ENCODE measurements at places on chromosomes 3 and 15.
A peak's percentile ranks its signal among the peaks of the same experiment; 100 is the strongest.

- DNase-seq: no peak
These were observed 730 bp downstream of the MYD88 start for GRCh38 chr3:38139191-38139590.

- no peak for DNase-seq
These were observed 31.2 kb downstream of the SPATA12 start for GRCh38 chr3:57091521-57092273.

DNA sequence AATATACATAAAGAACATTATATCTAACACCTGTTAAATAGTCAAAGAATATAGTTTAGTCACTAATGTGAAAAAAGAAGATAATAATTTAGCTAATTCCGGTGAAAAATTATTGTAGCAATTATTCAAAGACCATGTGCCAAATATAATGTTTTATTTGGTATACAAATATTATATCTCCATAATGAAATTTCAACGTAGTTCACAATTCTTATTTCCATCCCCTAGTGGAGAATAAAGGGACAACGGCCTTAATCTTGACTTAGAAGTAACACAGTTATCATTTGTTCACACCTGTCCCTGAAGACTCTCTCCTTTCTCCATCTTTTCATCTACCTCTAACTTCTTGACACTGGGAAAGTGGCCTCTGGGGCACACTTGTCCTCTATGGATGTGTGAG is 213.4 kb downstream of the ERC2 start:
- DNase-seq: no peak

DNA sequence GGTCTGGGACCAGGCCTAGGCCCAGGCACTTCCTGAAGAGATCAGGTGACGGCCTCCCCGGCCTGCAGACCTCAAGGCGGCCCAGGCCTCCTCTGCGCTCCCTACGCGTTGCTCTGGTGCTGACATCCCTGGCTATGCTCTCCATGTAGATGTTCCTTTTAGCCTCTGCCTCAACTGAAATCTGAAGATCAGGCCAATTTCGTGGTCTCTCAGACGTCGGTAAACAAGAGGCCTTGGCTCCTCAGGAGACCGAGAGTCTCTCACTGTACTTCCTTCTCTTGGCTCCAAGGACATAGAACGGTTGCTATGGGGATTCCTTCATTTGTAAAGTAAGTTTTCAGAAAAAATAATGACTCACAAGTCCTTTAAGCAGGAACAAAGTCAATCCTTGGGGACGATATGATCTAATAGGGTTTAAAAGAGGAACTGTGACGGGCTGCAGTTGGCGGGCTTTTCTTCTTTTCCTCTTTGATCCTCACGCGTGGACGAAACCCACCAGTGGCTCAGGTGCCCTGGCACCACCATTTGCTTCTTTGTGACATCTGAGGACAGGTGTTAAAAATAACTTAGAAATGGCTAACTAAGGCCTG is 55.6 kb upstream of the CGNL1 start:
- no peak for DNase-seq

DNA sequence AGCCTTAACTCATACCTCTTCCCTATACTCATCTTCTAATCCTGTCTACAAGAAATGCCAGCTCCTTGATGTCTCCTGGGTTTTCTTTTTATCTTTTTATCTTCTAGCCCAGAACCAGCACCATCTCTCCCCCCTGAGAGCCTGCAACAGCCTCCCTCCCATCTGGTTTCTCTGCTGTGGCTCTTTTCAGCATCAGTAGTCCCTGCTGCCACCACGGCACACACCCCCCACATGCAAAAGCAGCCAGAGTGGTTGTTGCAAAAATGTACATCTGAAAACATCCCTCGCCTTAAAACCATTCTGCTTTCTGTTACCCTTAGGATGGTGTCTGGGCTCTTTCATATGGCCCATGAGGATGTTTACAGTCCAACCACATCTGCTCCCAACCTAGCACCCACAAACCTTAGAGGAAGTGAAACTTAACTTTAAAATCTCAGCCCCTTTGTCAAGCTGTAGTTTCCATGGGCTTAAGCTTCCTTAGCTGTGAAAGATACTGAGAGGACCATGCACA is 775 bp downstream of the TTC21A start:
- no peak for DNase-seq

GRCh38 chr3:190004656-190005055 is 116.0 kb downstream of the P3H2 start:
- DNase-seq: no peak

DNA sequence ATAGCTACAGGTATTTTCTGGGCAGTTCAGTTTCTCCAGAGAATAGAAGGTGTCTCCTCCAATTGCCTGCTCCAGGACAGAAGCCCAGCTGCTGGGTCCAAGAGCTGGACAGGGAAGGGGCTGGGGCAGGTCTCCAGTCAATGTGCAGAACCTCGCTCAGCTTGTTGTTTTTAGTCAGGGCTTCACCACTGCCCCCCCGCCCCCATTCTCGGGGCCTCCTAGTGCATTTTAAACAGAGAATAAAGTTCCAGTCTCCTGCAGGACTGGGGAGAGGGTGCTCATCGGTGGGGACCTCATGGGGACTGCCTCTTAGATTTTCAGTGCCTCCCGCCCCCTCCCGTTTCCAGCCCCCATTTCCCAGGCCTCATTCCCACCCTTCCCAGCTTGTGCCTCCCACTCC is 216.6 kb downstream of the XXYLT1 start:
- DNase-seq: no peak

- DNase-seq: no peak
These were observed 60.5 kb upstream of the FGD5 start for GRCh38 chr3:14758297-14758696.

DNA sequence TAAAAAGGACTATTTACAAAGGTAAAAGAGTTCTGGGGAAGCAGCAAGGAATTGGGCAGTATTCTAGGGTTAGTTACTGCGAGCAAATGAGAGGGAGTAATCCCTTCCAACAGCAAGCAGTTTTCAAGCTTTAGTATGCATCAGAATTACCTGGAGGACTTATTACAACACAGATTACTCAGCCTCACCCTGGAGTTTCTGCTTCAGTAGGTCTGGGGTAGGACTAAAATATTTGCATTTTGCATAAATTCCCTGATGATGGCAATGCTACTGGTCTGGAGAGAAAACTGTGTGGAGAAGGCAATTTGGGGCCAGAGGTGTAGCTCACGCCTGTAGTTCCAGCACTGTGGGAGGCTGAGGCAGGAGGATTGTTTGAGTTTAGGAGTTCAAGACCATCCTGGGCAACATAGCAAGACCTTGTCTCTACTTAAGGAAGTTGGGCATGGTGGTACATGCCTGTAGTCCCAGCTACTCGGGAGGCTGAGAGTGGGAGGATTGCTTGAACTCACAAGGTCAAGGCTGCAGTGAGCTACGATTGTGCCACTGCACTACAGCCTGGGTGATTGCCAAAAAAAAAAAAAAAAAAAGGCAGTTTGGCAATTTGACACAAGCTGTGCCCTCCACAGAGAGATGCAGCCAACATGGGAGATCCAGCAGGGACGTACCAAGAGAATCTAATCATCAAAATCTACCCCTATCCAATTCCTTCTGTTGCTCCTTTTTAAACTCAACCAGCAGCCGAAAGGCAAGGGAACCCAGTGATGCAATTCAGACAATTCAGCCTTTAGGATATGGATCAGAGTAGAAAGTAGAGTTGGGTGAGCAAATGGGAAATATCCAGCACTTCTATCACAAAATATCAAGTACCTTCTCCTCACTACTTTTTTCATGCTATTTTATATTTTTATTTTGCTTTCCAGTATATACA is 27.1 kb upstream of the AP4E1 start:
- no peak for DNase-seq

DNA sequence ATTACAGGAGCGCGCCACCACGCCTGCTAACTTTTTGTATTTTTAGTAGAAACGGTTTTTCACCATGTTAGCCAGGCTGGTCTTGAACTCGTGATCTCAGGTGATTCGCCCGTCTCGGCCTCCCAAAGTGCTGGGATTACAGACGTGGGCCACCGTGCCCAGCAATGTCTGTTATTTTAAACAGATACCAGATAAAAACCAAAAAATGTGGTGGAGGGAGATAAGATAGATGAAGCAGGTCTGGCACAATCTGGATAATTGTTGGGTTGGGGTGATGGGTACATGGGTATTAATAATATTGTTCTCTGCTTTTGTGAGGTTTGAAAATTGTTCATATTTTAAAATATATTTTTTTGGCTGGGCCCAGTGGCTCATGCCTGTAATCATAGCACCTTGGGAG is 4.7 kb downstream of the RNF111 start:
- DNase-seq: no peak

DNA sequence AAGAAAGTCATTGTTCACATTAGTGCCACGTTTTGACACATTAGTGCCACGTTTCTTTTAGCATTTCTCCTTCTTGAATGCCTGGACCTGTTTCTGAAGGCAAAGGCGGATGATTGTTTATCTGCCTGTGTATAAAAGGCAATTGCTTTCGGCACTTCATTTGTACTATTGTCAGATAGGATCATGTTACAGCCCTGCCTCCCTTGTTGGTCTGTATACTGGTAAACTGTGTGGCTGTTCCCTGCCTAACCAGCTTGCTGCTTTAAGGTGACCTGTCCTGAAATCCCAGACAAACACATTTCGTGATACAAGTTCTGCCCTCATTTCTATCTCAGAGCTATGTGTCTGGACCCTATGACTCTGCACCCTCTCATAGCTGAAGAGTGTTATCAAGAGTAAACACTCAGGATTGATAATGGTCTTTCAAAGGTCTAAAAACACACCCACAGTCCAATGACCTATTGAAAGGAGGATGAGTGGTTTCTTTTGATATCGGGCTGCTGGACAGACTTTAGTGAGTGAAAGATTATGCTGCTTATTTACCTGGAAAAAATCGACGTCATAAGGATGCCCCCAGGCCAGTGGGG is 276.3 kb upstream of the MCTP2 start:
- DNase-seq: no peak

- no peak for DNase-seq
These were observed 175.4 kb upstream of the LPP start for GRCh38 chr3:187978433-187979011.

DNA sequence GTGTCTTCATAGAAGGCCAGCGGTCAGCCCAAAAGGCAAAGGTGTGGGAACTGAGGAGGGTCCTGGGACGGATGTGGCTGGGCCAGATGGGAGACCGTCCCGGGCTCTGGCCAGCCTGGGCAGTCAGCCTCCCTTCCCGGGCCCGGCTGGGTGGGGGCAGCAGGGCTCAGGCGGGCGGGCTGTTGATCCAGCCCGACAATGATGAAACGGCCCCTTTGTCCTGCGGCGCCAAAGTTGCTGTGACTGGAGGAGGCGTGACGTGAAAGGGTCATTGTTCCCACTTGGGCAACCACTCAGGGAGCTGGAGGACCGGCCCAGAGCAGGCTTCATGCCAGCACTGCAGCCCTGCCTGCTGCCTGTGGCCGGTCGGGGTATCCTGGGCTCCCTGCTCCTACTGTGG is 16.5 kb downstream of the DUSP7 start:
- DNase-seq: no peak

DNA sequence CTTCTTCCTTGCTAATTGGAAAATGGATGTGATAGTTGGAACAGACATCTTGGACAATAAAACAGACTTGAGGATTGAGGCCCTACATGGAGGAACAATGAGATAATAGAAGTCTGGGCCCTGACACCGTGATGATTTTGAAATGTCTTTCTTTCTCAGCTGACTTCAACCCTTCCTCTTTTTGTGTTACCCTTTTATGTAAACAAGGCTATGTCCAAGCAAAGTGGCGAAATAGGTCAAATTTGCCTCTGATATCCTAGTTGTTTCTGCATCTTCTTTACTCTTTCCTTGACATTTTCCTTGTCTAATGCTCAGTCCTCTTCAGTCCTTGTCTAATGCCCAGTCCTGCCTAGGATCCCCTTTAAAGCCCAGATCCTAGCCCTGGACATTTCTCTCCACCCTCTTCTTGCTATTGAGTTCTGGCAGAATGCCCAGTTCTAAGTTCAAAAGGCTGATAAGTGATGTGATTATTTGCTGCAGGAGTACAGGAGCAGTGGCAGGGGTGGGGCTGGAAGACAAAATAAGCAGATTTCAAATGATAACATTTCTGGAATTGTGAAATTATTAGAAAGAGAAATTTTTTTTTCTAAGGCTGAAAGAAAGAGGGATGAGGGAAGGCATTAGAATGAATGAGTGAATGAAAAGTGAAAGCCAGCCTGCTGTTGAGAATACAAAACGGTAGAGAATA is 6.5 kb upstream of the VPS8 start:
- peak; percentile 63 for DNase-seq

DNA sequence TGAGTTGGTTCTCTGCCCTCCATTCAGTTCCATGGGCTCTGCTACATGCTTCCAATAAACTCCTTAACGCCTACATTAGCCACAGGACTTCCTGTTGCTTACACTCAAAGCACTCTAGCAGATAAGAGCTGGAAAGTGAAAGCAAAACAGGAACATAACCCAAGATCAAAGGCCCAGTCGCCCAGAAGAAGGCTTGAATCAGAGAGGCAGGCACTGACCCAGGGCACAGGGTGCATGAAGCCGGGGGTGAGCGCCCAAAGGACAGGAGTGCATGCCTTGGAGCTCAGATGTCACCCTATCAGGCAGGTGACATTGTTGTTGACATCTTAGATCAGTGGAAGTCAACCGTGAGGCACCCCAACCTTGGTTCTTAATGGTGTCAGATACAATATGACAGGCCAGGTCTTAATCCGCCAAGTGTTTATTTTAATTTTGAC is 235.1 kb downstream of the UACA start:
- no peak for DNase-seq

GRCh38 chr15:90231028-90232017 is 2.4 kb downstream of the CIB1 start:
- DNase-seq: no peak

DNA sequence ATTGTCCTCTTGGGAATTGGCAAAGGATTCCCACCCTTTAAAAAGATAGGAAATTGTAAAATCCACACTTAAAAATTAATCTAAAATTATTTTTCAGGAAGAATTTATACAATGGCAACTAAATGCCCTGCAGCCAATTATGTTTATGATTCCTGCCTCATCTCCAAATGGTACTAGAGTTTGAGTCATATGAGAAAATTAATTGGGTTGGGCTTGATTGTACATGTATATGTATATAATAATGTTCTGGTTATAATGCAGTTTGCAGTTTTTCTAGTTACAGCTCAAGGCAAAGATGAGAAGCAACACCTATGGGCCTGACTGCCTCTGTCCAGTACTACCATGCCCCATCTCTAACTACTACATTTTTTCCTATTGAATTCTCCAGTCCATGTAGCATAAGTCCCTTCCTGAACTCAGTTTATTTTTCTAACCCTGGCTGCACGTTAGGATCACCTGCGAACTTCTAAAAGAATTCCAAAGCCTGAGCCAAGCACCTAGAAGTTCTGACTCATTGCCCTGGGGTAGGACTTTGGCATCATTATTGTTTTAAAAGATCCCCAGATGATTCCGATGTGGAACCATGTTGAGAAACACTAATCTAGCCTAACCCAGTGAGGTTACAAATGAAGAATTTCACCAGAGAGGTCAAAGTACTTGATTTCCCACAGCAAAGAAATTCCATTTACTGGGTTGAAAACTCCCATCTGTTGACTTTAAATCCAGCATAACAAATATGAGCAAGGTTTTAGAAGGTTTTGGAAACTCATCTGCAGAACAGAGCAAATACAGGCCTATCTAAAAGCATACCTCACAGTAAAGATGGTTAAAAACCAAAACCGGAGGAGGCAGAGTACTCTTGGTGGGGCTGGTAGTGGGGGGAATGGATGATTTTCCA is 19.4 kb downstream of the TGFBR2 start:
- no peak for DNase-seq

- no peak for DNase-seq
These were observed 95.4 kb upstream of the KCNAB1 start for GRCh38 chr3:156024904-156025533.

- no peak for DNase-seq
These were observed 98.3 kb upstream of the ABI3BP start for GRCh38 chr3:101091489-101091888.
